Fibroblast of skin of abdomen (primary cell): ENCODE measurements at places on chromosomes 16 and 17.

DNA sequence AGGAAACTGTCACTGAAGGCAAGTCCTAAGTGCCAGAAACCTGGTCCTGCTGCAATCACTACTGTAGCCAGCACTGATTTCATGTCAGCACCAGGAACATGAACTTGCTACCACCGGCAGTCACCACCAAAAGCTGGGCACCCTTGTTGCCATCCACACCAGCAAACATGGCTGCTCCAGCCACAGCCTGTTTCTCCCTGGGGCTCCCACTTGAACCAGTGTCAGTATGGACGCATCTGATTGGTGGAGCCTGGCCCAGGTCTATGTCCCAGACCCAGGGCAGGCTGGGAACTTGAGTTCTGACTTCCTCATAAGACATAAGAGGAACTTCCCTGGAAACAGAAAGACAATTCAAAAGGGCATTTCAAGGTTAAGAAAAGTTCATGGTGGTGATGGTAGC lies 56.5 kb downstream of the COPRS start:
- no peak for DNase-seq

DNA sequence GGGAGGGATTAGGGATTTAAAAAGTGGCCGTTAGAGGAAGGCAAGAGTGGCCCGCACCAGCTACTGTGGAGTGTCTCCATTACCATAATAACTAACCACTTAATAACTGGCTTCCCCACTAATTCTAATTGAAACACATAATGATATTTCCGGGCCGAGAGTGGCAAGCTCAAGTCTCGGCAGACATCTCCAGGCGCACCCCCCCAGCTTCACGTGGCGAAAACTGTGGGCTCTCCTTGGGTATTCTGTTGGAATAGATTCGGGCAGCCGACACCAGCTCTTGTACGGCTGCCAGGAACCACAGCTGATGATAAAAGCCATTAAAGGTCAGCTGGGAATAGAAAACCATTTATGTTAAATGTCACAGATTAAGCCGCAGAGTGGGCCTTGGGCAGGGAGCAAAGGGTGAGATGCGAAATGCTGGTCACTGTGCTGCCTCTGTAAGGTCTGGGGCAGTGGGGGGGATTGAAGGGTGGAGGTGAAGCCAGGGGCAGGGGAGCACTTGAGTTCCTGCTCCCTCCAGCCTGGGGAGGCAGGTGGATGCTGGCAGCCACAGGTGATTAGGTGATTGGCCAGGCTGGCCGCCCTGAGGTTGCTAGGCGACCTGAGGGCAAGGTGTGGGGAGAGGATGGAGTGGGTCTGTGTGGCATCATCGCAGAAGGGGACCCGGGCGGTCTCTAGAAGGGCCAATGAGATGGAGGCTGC lies 115.6 kb upstream of the SDK2 start:
- no peak for DNase-seq

- peak; percentile 38 for DNase-seq
These were observed 1144.9 kb upstream of the GOT2 start for GRCh38 chr16:59878999-59879398.

- no peak for DNase-seq
These were observed 11.0 kb downstream of the ADORA2B start for GRCh38 chr17:15955793-15956541.

DNA sequence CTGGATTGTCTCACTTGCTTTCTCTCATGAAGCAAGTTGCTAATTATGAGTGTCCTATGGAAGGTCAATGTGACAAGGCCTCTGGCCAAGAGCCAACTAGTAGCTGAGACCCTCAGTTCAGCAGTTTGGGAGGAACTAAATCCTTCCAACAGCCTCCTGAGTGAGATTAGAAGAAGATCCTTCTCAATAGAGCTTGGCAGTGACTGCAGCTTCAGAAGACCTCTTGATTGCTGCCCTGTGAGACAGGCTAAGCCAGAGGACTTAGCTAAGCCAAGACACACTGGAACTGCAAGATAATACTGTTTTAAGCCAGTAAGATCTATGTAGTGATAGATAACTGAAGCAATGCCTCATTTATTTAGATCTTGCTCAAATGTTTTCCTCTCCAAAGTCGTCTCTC lies 34.3 kb downstream of the PCTP start:
- no peak for DNase-seq

- DNase-seq, result no peak
These were observed 111.6 kb downstream of the GOSR1 start for GRCh38 chr17:30588798-30589247.

GRCh38 chr16:56970934-56971767 lies 9.4 kb downstream of the CETP start:
- DNase-seq, result no peak

- peak; percentile 34 for DNase-seq
These were observed 2.3 kb upstream of the PHF12 start for GRCh38 chr17:28953444-28954118.

DNA sequence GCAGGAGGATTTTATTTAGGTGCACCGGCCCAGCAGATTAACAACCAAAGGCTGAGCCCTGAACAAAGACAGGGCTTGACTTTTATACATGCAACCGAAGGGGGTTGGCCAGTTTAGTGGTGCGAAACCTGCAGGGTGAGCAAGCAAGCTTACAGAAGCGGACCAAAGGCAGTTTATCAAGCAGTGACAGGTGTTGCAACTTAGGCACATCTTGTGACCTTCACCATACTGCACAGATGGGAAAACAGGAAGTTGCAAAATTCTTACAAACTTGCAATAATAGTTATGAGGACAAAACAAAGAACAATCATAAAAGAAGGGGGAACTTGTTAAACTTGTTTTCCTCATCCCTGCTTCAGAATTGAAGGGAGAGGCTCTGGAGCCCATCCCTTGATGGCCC lies 1265.1 kb downstream of the CDH8 start:
- DNase-seq, result no peak

GRCh38 chr16:24291932-24292331 lies 35.8 kb downstream of the CACNG3 start:
- DNase-seq, result no peak

DNA sequence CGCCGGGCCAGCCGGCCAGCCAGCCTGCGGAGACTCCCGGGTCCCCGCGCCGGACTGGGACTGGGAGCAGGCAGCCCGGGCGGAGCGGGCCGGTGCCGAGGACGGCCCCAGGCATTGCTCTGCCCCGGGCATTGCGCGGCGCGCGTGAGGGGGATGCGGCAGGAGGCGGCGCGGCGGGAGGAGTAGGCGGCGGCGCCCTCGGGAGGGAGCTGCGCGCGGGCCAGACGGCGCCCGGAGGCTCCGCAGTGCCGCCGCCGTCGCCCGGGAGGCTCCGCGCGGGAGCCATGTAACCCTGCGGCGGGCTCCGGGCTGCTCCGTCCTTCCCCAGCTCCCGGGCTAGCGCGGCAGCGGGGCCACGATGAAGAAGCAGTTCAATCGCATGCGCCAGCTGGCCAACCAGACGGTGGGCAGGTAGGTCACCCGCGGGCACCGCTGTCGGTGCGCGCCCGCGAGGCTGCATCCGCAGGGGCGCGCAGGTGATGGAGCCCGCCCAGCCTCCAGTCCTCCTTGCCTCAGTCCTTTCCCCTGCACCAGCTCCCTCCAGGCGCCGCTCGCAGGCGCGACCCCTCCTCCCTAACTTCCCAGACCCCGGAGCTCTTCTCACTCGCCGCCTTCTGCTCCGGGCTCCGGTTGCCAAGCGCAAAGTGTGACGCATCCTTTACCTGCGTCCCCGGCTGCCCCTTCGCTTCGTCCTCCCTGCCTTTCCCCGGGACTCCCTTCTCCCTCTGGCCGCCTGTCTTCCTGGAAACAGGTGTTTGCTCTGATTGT lies at the start of gene ARHGAP44:
Gene ARHGAP44, plus strand, starts transcription at position 18 of the 768 bp plus-strand sequence. Its CDS starts 341 bp downstream, at position 359.
- DNase-seq, result peak; percentile 50

GRCh38 chr17:11644265-11645212 lies 46.3 kb downstream of the DNAH9 start:
- peak; percentile 59 for DNase-seq

GRCh38 chr17:40980596-40980995 lies 3.5 kb downstream of the KRT40 start:
- peak; percentile 58 for DNase-seq

DNA sequence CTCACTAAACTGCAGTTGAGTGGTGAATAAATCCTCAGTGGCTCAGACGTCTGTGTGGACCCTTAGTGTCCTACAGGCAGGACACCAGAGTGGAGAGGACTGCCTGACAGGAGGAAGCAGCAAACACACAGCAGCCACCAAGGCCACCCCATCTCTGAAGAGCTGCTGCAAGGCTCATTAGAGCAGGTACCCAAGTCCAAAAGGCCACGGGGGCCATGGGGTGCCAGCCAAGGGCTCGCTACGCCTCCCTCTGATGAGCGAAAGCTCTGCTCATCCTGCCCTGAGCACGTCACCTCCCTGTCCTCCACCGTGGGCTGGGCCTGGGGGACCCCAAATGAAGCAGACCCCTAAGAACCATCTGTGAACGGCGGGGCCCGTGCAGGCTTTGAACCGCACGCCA lies 70.1 kb upstream of the DOC2B start:
- no peak for DNase-seq

- no peak for DNase-seq
These were observed 53.9 kb upstream of the MON1B start for GRCh38 chr16:77137045-77137444.

- no peak for DNase-seq
These were observed 20.0 kb downstream of the NUP93 start for GRCh38 chr16:56749672-56750491.

GRCh38 chr16:83994087-83994486 lies 26.0 kb downstream of the NECAB2 start:
- DNase-seq, result peak; percentile 87

DNA sequence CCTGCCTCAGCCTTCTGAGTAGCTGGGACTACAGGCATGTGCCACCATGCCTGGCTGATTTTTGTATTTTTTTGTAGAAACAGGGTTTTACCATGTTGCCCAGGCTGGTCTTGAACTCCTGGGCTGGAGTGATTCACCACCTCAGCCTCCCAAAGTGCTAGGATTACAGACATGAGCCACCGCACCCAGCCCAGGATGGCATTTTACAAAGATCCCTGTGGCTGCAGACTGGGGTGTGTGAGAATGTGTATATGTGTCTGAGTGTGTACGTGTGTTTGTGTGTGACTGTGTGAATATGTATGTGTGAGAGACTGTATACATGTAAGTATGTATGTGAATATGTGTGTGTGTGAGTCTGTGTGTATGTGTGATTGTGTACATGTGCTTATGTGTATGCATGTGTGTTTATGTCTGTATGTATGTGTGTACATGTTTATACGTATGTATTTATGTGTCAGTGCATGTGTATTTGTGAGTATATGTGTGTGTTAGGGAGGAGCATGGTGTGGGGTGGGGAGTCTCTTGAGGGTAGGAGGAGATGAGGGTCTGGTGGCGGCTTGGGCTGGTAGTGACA lies 17.0 kb downstream of the RPTOR start:
- no peak for DNase-seq

GRCh38 chr16:19559242-19559910 lies 3.9 kb downstream of the VPS35L start:
- DNase-seq, result peak; percentile 51

- peak; percentile 98 for DNase-seq
These were observed 429 bp upstream of the NR1D1 start for GRCh38 chr17:40100669-40101366.

DNA sequence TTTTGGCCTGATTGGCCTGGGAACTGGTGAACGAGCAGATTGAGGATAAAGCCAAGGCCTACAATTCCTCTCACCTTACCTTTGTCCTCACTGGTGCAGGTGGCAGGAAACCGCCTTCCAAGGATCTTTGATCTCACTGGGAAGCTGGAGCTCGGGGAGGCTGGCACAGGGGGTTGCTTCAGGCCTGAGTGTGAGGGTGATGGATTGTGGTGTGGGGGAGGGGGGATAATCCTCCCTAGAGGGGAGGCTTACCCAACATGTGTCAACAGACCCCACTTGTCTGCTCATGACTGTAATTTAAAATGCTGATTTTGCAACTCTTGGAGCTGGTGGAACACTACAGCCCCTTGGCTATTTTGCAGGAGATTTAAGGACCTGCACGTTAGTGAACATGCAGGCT lies 4.5 kb upstream of the RMI2 start:
- DNase-seq, result no peak

GRCh38 chr16:88317613-88317965 lies 65.2 kb upstream of the ZNF469 start:
- peak; percentile 68 for DNase-seq

GRCh38 chr17:15930426-15930825 lies 14.5 kb upstream of the ADORA2B start:
- no peak for DNase-seq

- no peak for DNase-seq
These were observed 45.5 kb upstream of the TNRC6A start for GRCh38 chr16:24683847-24684493.

DNA sequence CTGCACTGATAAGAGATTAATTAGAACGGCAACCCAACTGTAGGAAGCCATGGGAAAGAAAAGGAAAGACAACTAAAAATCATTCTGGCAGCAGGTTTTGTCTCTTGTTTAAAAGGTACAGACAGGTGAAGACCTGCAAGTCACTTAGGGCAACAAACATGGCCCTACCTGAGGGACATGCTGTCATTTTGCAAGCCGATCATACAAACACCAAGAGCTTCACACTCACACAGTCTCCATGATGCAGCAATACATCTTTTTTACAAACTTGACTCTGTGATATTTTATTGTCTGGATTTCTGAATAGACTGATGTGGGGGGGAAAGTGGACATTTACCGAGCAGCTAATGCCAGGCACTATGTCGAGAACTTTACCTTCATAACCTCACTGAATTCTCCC lies 101.8 kb downstream of the PARN start:
- no peak for DNase-seq

- DNase-seq, result no peak
These were observed 269.7 kb downstream of the CBLN1 start for GRCh38 chr16:49011901-49012300.

DNA sequence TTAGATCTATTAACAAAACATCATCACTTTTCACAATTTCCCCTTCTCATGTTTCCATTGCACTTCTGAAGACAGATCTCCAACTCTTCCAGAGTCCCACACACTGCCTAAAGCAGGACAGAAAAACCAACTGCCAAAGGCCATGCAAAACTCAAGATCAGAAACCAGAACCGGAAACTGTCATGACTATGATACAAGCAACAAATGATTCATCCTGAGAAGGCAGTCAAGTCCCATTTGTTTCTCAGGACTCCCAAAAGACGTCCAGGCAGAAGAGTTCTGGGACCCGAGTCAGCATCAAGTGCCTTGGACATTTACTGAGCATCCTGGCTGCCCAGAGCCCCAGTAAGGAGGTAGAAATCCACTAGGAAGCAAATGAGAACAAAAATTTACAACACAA lies 38.8 kb downstream of the ERN1 start:
- no peak for DNase-seq

GRCh38 chr16:23342083-23342640 lies 40.1 kb downstream of the SCNN1B start:
- no peak for DNase-seq

GRCh38 chr17:6452471-6453266 lies 8.4 kb downstream of the PIMREG start:
- no peak for DNase-seq
